Frontal cortex (tissue), 4 donors: ENCODE measurements at places on chromosomes 4 and X. TPM values are rescaled to one million over a fixed set of nuclear protein-coding genes. Genes with fewer than 3 reads are reported as not detected.

DNA sequence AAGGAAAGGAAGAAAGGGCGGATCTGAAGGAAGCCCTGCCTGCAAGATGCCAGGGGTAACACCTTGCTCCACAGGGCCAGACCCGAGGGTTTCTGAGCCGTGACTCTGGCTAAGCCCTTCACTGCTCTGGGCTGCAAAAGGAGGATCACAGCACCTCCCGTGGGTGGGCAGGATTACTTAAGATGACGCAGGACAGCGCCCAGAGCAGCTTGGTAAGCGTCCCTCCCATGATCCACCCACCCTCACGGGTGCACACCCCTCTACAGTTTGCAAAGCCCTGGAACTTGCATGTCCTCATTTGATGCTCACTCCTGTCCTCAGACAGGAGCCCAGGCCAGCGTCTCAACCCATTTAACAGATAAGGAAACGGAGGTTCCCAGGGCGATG is 64.9 kb downstream of the CRMP1 start:
- DNase-seq = no peak

DNA sequence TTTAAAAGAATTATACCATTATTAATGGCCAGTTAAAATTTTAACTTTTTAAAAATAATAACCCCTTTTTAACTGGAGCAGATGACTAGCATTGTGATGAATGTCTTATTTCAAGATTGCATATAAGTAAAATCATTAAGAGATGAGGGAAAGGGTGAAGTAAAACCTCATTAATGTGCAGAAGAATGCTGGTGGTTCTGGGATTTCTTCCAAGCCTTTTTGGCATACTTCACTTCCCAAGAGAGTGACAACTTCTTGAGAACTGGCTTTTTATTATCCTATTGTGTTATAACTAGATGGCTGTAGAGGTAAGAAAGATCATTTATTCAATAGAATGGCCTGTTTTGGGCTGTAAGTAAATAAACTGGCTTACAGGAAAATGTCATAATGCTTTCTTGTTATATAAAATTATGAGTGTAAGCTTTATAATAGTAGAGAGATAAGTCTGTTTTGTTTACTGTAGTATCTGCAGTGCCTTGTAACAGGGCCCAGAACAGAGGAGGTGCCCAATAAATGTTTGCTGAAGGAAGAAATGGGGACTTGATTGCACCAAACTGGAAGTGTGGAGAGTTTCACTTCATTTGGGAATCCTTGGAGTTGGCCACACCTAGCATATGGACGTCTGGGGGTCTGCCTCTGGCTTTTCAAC is 242.9 kb upstream of the PITX2 start:
- no peak for DNase-seq

DNA sequence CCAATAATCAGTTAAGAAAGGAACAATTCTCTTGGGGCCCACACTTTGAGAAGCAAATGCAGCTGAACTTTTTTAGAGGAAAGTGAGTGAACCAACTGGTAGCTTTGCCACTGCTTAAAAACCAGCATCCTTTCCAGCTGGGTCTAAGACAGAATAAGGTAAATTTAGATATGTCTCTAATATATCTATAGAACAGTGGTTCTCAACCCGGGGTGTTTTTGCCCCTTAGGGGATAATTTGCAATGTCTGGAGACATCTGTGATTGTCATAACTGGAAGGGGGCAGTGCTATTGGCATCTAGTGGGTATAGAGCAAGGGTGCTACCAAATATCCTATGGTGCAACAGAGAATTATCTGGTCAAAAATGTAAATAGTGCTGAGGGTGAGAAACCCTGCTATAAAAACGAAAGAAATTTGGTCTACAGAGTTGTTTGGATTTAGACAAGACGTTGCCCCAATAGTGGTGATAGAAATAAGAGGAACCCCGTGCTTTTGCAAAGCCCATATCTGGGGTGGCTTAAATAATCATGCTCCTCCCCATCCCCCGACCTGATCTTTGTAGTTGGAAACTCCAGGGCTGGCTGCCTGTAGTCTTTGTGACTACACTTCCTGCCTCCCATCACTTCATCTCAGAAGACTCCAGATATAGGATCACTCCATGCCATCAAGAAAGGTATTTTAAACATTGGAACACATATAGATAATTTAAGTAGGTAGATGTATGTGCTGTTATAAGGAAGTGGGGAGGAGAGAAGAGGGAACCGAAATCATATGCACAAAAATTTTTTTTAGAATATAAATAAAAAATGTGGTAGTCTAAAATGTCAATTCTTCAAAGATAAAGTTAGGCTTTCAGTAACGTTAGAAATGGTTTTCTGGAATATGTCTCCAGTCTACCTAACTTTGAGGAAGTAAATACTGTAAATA is at the start of gene TLR7:
TLR7 (plus strand) TSS at position 622 of the 927 bp plus-strand sequence. CDS start 507 bp downstream, outside the sequence.
- DNase-seq = no peak

GRCh38 chr4:109009909-109010308 is 247.1 kb upstream of the ETNPPL start:
- no peak for DNase-seq

GRCh38 chr4:76697129-76697803 is 200.7 kb downstream of the SOWAHB start:
- DNase-seq = no peak

- DNase-seq = no peak
These were observed 914.8 kb upstream of the GRIA3 start for GRCh38 chrX:122269243-122269781.

DNA sequence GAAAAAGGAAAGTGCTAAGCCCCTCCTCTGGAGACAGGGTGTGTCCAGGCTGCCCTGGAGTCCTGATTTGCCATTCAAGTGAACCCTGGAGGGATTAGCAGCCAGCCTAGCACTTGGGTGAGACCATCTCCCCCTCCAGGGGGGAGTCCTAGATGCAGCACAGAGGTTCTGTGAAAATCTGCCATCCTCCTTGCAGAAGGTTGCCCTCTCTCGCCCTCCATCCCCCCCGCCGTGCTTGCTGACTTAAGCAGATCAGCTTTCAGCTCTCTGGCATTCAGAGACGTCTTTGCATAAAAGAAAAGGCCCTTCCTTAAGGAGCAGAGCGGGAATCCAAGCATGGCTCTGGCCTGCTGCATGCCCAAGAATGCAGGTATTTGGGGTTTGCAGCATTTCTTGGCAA is 102.1 kb upstream of the SCML1 start:
- no peak for DNase-seq

DNA sequence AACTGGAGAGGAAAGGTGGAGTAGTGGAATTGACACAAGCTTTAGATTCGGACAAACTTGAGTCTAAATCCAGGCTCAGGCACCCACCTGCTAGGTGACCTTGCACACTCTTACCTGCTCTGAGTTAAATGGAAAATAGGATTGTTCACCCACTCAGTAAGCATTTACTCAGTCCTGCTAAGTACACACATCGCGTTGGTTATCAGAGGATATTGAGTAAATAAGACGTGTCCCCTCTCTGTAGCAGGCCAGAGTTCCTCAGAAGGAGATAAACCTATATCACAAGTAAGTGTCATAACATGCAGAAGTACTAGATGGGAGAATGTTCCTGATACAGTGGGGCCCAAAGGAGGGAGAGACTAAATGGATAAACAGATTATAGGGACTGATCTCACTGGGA is 117.7 kb downstream of the SMIM20 start:
- no peak for DNase-seq

- no peak for DNase-seq
These were observed 627.4 kb upstream of the EPHA5 start for GRCh38 chr4:66297703-66298102.

DNA sequence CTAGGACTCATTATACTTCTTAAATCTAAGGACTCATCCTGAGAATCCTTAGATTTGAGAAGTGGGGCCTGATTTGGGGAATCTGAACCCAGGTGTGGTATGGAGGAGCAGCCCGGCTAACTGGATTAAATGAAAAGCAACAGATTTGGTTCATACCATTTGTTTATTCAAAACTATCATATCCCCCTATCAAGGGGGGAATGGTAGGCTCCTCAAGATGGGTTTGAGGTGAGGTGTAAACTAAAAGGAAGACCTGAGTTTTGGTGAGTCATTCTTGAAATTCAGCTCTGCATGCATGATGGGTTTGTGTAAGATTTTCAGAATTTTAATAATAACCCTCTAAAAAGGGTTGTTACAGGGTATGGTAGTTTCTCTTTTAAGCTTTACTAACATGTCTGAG is 53.4 kb downstream of the CASP6 start:
- DNase-seq = no peak

DNA sequence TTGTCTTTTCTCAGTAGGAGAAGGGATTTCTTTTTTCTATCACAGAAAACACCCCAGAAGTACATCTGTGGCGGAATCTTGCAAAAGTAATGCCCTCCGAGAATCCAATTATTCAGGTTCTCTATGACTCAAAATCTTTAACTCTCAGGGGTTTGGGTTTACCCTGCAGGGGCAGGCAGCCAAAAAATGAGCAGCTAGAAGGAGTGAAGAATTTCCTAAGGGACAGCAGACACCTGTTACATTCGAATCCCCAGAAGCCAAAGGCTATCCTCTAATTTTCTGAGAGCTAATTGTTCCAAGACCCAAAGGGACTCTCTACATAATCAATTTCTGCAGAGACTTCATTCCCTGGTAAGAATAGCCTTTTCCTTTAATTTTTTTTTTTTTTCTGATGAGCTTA is 27.5 kb upstream of the CBR4 start:
- DNase-seq = no peak

DNA sequence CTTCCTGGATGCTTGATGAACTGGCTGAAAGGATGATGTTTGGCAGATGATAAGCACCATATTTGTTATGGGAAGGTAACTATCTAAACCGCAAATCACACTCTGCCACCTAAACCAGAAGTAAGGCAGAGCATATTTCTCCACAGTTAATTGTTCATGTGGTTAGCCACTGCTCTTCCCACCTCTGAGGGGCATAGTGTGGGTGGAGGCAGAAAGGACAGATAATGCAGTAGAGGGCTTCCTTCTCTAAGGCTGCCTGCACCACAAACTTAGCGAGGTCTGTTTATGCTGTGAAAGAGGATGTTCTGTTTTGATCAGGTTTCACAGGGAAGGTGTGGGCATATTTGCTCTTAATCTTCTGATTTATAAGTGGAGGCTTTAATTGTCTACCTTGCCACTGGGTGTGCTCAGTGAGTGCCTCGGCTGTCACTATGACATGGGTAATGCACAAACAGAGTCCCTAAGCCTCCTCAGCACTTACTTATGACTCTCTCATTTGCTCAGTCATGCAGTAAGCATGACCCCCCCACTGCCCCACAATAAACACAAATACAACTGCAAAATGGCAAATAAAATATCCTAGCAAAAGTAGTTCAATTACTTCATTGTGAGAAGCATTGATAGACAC is 401.0 kb downstream of the TMA16 start:
- DNase-seq = no peak

DNA sequence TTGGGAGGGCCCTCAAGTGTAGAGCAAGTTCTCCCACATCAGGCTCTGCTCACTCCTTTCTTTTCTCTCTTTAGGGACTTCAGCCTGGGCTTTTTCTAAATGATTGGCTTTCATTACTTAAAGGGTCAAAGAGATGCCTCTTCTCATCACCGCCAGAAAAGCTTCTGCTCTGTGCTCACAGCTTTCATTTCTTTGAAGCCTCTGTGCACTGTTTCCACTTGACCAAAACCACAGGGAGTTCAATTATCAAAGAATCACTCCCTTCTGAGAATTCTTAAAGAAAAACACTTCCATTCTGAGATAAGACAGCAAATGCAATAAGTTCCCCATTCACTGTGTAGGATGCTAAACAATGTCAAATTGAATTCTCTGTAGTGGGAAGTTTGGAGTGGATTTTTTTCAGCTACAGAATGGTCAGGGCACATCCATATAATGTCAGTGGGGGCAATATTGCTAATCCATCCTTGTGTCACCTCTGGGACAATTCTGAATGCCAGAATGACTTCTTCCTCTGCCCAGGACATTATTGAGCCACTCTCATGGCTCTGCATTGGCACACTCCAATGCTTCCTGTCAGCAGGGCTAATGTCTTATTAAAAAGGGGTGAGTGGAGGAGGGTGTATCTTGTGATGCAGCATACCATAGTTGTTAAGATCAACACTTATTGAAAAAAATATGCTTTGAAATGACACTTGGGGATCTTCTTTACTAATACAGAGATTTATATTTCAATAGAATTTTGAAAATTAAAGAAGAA is 217.6 kb downstream of the SNCA start:
- no peak for DNase-seq

DNA sequence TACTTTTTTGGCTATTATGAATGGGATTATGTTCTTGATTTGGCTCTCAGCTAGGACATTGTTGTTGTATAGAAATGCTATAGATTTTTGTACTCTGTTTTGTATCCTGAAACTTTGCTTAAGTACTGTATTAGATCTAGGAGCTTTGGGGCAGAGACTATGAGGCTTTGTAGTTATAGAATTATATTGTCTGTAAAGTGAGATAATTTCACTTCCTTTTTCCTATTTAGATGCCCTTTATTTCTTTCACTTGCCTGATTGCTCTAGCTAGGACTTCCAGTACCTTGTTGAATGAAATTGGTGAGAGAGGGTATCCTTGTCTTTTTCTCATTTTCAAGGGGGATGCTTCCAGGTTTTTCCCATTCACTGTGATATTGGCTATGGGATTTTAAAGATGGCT is 28.1 kb downstream of the ADAM29 start:
- no peak for DNase-seq

DNA sequence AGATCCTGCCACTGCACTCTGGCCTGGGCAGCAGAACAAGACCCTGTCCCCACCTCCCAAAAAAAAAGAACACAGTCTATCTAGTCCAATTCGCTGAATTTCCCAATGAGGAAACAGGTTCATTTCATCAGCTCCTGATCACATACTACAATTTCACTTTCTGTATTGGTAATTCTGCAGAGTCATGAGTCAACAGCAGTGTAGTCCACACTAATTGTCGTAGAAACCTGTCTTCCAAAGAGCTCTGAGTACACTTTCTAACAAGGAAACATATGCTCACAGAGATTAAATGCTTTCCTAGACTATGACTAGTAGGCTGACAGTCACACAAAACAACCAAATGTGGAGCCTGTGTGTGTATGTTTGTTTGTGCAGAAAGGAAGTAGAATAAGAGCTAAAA is 91.9 kb downstream of the GPC4 start:
- no peak for DNase-seq

GRCh38 chr4:103664436-103665075 is 55.2 kb downstream of the TACR3 start:
- no peak for DNase-seq

- no peak for DNase-seq
These were observed 67.9 kb upstream of the TBL1X start for GRCh38 chrX:9396930-9397329.

DNA sequence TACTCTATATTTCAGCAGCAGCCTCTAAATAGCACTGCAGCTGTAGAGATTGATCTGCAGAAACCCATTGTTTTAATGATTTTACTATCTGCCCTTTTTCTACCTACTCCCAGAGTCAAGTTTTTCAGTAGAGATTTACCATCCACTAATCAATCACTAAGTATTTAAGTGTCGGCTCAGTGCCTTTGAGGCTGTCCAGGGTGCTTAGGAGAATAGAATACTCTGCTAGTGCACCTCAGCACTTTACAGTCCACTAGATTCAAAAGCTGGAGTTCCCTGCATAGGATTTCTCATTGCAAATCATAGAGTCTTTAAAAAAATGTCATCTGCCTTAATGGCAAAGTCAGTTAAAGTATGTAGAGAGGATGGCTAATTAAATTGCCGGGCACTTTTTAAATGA is 29.6 kb upstream of the ANAPC4 start:
- no peak for DNase-seq

GRCh38 chrX:39016556-39016955 is 215.3 kb downstream of the MID1IP1 start:
- no peak for DNase-seq

The PABPC1L2B gene
- not detected for total RNA-seq

The SSX2 gene
- not detected for total RNA-seq

The ETDC gene
- total RNA-seq = not detected

The XAGE2 gene
- not detected for total RNA-seq

The NEIL3 gene
- 7.3 TPM for total RNA-seq

The SHROOM3 gene
- 9.8 TPM for total RNA-seq

The RASGEF1B gene
- 48.1 TPM for total RNA-seq

The CXCL3 gene
- total RNA-seq = 0.41 TPM

The STK26 gene
- total RNA-seq = 0.82 TPM
